ENCODE measurements at places on chromosomes 1 and 21. TPM values are rescaled to one million over a fixed set of nuclear protein-coding genes. Genes with fewer than 3 reads are reported as not detected.
A peak's percentile ranks its signal among the peaks of the same experiment; 100 is the strongest.

The DIO1 gene
- total RNA-seq = not detected

- no peak overlapping the region for H3K27ac ChIP-seq
- H3K4me1 ChIP-seq = peaks cover 12% of the 10 kb centered on the region
- H3K36me3 ChIP-seq = no peaks in the 10 kb centered on the region
- no peak overlapping the region for H3K4me3 ChIP-seq
- peak; percentile 29 for DNase-seq
- H3K27me3 ChIP-seq = peaks cover 79% of the 10 kb centered on the region
These were observed 3.1 kb downstream of the ACTA1 start for GRCh38 chr1:229430761-229431283.

GRCh38 chr21:35406635-35407034, 357.5 kb upstream of the RUNX1 start:
- H3K4me1 ChIP-seq = peaks cover 10% of the 10 kb centered on the region
- no peak for DNase-seq
- H3K27me3 ChIP-seq = no peaks in the 10 kb centered on the region

DNA sequence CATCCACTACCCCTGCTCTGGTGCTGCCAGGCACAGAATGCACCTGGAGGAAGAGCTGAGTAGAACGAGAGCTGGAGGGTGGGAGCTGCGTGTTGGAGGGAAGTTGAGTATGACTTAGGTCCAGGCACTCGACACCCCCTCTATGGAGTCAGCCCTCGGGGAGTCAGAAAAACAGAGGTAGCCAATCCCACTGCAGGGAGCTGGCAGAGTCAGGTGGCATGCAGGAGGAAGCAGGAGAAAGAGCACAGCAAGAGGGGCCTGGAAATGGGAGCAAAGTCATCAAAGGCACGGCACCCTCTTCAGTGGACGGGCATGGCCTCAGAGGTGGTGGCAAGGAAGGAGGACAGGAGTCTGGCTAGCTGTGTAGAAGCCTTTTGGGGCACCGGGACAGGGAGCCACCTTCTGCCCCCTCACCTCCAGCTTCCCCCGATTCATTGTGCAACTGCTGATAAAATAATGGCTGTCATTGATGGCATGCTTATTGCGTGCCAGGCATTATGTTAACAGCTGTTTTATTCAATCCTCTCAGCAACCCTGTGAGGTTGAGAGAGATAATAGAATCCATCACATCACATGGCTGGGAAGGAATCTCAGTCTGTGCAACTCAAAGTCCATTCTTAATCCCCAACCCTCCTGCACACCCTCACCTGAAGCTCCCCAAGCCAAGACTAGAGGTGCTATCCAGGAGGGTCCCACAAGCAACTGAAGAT, 42.0 kb downstream of the C1orf198 start:
- peaks cover 59% of the 10 kb centered on the region for H3K4me1 ChIP-seq
- no peak overlapping the region for H3K4me3 ChIP-seq
- DNase-seq = no peak
- no peaks in the 10 kb centered on the region for H3K36me3 ChIP-seq
- no peaks in the 10 kb centered on the region for H3K27me3 ChIP-seq
- H3K27ac ChIP-seq = peak overlapping the region; percentile 86

- no peak overlapping the region for H3K4me3 ChIP-seq
- H3K4me1 ChIP-seq = peaks cover 8% of the 10 kb centered on the region
- H3K36me3 ChIP-seq = no peaks in the 10 kb centered on the region
- no peak for DNase-seq
- peak overlapping the region; percentile 10 for H3K27ac ChIP-seq
These were observed 6.9 kb downstream of the FMN2 start for GRCh38 chr1:240098534-240098933.
